Left renal pelvis (tissue), 4 donors: ENCODE measurements at places on chromosomes 3 and 15. TPM values are rescaled to one million over a fixed set of nuclear protein-coding genes. Genes with fewer than 3 reads are reported as not detected.

GRCh38 chr3:57298041-57298440, 5.6 kb upstream of the ASB14 start:
- DNase-seq, result no peak

DNA sequence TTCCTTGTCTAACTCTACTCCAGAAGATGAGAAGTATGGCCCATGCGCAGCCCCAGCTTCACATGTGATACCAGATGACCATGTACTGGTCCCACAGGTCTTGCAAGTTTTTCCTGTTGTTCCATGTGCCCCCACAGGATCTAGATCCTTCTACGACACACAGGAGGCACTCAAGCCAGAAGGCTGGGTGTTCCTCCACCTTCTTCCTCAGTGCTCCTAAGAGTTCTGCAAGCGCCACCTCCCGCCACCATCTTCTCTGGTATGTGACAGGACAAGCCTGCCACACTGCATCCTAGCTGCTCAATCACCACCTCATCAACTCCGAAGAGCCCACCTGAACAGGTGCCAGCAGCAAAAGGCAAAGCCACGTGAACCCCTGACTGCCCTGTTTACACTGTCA, 43.1 kb downstream of the XXYLT1 start:
- no peak for DNase-seq

GRCh38 chr3:56251343-56251945, 216.8 kb downstream of the ERC2 start:
- DNase-seq, result peak; percentile 55

DNA sequence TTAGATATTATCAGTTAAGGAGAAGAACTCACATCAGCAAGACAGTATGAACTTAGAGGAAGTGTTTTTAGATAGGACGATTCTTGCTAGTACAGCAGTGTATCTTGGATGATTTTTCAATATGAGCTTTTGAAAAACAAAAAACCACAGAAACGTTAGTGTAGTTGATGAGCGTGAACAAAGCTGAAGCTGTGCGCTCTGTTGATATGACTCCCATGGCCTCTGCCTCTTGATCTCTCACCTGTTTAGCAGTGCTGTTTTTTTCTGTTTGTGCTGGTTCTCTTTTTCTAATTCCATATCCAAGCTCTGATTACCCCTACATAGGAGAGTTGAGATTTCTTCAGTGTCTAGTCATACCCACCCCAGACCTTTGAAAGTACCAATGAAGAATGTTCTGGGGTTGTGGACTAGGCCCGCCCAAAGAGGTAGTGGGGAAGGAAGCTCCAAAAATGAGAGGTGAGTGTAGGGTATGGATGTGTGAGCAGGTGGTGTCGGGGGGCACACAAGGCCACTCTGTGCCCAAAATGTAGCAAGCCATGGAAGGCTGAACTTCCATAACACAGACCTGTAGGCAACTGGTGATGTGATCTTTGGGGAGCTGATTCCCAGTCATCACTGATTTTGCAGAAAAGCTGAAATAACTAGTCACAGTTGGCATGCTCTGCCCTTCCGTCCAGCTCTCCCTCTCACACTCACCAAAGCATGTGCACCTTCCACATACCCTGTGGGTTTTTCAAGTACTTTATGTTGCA, 20.0 kb upstream of the CMTM7 start:
- no peak for DNase-seq

DNA sequence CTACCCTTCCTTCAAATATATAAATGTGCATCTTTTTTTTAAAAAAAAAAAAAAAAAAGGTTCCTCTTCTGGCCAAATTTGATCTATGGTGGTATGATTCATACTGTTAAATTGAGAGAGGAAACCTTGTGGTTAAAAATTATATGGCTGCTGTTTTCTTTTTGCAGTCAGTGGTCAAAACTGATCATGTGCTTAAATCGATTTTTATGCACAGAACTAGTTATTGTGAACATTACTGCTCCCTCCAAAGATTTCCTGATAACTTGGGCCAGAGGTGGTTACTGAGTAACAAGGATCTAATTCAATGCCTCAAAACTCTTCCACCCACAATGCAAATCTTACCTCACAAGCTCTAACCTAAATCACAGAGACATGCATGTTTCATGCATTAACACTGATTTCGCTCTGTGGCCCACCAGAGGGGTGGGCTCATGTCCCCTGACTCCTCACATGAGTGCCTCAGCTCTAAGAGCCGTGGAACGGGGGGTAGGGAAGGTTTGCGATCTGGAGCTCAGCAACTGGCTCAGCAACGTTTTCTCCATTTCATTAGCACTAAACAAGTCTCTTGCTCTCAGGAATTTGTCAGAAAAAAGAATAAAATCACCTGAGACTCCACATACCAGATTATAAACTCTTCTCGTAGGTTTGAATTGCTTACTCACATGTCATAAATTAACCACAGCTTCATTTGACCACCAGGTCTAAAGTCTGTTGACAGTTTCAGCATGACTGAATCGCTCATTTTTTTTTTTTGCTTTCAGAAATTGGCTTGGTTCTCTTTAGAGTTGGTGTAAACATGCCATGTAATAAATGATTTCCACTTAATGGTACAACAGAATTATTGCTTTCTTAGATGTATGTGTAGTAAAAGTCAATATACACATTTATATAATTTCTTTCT, 280.4 kb downstream of the CD47 start:
- DNase-seq, result no peak

DNA sequence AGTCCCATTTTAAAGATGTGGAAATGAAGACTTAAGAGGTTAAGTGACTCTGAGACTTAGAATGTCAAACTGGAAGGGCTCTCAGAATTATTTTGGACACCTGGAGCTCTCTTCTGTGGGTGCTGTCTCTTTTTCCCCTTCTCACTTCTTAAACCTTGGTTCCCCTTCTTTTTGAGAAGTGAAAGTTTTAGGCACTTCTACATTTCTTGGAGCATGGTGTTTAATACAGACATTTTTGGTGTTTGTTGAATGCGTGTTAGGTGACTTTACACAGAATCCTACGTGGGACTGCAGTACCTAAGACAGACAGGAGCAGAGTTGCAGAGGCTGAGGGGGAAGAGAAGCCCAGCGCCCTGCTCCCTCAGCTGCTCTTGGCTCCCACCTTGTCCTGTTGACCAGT, 133.3 kb downstream of the MDFIC2 start:
- no peak for DNase-seq

DNA sequence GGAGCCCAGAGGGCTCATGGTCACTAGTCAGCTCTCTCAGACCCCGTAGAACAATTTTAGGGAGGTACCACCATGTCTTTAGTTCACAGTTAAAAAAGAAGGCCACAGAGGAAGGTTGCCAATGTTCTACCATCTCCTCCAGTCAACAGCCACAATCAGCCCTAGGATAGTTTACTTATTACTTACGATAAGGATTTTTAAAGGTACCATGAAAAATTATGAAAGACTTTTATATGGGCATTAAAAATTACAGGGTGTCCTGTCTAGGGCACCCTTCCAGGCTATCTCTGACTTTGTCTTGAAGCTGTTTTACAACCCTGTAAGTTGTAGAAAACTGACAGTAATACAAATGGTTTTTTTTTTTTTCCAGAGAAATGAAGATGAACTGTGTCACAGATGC, 57.9 kb downstream of the CAPN7 start:
- no peak for DNase-seq

GRCh38 chr15:92611995-92612745, 43.4 kb downstream of the FAM174B start:
- no peak for DNase-seq

GRCh38 chr15:57218826-57219576, 157.3 kb upstream of the CGNL1 start:
- DNase-seq, result no peak

DNA sequence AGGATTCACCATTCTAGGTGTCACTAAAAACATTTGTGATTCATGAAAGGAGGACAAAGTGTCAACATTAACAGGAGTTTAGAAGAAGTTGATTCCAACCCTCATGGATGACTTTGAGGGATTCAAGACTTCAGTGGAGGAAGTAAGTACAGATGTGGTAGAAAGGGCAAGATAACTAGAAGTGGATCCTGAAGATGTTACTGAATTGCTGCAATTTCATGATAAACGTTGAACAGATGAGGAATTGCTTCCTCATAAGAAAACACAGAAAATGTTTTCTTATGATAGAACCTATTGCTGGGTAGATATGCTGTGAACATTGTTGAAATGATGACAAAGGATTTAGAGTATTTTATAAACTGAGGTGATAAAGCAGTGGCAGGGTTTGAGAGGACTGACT, 23.5 kb upstream of the ATP2C1 start:
- no peak for DNase-seq

GRCh38 chr3:44068753-44069152, 172.9 kb upstream of the TOPAZ1 start:
- no peak for DNase-seq

DNA sequence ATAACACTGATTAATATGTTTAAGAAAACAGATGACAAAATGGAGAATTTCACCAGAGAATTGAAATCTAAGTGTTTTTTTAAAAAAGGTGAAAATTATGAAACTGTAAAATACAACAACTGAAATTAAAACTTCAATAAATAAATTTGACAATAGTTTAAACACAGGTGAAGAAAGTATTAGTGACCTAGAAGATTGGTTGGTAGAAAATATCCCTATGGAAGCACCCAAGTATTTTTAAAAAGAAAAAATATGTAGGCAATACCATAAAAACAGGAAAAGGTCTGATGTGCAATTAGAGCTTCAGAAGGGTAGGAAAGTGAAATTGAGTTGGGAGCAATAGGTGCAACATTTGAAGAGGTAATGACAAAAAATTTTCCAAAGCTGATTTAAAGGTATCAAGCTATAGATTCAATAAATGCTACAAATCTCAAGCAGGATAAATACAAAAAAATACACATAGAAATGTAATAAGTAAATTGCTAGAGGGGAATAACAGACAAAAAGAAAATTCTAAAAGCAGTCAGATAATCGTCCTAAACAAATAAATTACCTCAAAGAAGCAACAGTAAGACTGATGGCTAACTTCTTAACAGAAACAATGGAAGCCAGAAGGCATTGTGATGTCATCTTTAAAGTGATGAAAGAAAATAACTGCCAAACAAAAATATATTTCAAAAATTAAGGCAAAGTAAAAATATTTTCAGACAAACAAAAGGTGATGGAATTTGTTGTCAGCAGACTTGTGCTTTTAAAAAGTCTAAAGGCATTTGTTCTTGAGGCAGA, 9.5 kb upstream of the IL12A start:
- no peak for DNase-seq

DNA sequence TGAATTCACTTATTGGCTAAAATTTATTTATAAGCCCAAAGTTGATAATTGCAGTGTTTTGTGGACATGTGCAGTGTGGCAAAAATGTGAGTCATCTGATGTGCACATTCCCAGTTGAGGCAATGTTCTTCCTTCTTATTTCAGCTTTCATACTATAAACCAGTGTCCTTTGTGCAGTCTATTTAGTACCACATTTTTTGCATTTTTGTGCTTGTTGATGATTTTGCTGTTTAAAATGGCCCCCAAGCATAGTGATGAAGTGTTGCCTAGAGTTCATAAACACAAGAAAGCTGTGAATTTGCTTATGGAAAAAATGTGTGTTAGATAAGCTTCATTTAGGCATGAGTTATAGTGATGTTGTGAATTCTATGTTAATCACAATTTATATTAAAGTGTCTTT, 19.4 kb upstream of the IL20RB start:
- DNase-seq, result no peak

DNA sequence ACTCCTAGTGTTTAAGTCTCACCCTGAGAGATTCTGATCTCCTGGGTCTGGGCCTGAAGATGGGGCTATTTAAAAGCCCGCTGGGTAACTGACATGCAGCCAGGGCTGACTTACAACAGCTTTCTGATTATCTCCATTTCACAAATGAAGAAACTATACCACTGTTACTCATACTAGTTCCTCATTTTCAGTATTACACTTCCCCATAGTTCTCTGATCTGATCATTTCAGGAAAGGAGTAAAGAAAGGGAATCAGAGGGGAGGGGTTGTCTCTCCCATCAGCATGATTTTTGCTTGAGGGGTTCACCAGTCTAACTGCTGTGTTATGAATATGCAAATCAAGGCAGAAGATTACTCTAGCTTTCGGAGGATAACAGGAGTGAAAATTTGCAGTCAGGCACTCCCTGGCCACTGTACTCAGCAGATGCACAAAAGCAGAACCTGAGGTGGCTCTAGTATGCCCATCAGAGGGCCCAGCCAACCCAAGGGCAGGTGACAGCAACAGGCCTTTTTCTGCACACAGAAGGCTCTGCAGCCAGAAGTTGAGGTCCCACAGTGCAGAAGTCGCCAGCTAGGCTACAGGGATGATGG, 59.4 kb downstream of the DAPK2 start:
- no peak for DNase-seq

DNA sequence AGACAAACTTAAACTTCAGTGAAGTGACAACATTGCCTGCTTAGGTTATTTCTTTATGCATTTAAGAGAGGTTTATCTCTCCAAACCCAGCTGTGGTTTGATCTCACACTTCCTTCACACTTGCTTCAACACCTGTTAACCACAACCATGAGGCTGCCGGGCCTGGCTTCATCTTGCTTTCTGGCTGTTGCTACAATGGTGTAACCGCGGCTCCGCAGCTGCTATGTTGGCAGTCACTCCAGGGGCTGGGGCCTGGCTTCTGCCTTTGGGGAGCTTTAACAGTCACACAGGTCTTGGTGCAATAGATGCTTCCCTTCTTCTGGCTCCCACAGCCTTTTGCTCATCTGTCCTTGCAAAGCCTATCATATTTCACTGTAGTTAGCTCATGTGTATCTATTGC, 72.9 kb upstream of the MNS1 start:
- DNase-seq, result no peak

DNA sequence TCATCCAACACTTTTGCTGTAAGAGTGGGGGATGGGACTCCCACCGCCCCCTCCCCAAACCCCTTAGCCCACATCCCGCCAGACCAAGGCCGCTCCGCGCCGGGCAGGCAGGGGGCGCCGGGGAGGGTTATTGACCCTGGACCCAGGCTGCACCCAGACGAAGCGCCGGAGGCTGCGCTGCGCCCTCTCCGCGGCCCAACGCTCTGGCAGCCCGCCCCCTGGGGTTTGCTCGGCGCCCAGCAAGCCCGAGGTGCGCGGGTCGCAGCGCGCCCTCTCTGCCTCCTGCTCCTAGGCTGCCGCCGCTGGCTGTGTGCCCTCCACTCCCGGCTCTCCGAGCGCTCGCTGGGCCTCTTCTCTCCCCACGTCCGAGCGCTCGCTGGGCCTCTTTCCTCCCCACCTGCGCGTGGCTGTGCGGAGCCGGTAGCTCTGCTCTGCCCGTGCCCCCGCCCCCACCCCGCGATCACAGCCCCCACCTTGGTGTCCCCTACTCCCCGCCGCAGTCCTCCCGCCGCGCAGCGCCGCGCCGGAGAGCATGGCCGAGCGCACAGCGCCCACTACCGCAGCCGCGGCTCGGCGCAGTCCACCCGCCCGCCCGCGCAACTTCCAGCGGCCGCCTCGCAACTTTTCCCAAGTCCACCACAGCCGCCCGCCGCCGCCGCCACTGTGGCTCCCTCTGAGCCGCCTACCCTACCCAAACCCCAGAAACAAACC, 1.2 kb downstream of the MECOM start:
- DNase-seq, result peak; percentile 53

RTP1 gene
- not detected for polyA plus RNA-seq

SLC28A2 gene
- polyA plus RNA-seq, result not detected

DNAH1 gene
- polyA plus RNA-seq, result 9.8 TPM

BCHE gene
- polyA plus RNA-seq, result 7.9 TPM
